ENCODE measurements at places on chromosomes 11 and 22.

DNA sequence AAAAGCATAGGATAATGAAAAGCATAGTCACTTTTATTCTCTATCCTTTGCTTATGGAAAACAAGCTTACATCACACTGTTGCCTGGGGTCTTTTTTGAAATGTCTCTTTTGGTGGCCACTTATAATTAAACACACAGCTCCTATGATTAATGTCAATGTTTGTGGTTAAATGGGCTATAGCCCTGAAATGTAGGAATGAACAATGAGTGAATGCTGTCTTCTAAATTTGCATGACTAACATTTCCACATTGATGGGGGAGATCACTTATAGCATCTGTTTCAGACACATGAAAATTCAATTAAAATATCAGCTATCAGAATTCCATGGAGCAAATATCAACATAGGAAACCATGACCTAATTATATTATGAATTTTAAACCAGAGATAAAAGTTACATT is 171.4 kb upstream of the FAT3 start:
- DNase-seq: no peak

DNA sequence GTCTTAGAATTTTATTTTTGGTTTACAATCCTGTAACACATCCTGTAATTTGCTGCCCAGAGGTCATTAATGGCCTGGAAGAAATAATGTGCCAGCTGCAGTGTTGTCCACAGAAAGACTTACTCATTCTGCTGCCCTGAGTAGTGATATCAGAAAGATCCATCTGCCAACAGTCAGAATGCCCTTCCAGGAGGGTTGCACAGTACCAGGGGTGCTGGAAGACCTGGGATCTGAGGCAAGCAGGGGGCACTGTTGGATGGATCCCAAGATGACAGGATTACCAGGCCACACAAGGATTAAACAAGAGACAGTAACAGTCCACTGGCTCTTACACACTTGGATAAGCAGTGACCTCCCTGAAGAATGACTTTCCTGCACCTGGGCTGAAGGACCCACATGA is 93.8 kb upstream of the TOP3B start:
- DNase-seq: no peak

- DNase-seq: no peak
Observed at GRCh38 chr11:100776212-100776896, 89.3 kb downstream of the ARHGAP42 start.

DNA sequence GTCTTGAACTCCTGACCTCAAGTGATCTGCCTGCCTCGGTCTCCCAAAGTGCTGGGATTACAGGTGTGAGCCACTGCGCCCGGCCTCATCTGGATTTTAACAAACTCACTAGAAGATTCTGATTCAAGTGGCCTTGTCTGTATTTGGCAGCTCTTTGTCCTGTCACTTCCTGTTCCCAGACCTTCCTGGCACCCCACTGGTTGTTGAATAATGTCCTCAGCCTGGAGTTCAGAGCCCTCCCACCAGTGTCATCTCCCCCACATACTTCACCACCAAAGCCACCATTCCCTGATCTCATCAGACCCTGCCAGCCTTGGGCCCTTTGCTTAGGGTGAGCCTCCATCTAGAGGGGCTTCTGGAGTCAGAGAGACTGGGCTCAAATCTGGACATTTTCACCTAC is 3.3 kb downstream of the PELI3 start:
- DNase-seq: no peak

DNA sequence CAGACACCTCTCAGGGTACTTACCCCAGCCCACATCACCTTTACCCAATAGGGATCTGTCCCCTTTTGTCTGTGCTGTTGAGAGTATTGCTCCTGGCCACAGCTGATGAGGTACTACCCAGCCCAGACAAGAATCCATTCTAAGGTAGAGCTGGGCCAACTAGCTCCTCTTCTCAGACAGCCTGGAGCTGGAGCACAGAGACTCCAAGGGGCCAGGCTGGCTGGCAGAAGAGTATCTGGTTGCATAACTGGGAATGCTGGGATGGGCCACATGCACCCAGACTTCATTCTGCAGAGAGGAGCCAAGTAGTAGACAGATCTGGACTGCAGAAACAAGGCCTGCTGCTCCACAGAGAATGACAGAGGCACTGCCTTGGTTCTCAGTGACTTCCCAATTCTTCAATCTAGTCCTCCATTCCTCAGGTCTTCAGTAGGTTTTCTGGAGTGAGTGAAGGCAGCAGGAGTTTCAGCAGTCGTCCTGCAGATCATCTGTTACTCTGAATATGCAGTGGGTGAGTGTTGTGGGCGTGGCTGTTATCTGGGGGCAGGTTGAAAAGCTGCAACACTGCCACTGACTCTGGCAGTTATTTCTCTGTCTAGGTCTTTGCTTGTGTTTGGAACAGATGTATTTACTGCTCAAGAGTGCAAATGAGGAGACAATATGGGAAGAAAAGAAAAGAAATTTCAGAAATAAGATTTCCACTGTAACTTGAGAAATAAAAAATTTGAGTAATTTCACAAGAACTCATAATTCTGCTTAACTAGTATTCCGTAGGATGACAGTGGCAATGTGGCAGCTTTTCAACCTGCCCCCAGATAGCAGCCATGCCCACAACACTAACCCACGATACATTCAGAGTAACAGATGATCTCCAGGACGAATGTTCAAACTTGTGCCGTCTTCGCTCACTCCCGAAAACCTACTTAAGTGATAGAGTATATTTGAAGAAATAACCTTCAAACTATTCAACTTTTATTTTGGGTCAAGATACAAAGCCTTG is 34.9 kb downstream of the MAPK1 start:
- DNase-seq: no peak

DNA sequence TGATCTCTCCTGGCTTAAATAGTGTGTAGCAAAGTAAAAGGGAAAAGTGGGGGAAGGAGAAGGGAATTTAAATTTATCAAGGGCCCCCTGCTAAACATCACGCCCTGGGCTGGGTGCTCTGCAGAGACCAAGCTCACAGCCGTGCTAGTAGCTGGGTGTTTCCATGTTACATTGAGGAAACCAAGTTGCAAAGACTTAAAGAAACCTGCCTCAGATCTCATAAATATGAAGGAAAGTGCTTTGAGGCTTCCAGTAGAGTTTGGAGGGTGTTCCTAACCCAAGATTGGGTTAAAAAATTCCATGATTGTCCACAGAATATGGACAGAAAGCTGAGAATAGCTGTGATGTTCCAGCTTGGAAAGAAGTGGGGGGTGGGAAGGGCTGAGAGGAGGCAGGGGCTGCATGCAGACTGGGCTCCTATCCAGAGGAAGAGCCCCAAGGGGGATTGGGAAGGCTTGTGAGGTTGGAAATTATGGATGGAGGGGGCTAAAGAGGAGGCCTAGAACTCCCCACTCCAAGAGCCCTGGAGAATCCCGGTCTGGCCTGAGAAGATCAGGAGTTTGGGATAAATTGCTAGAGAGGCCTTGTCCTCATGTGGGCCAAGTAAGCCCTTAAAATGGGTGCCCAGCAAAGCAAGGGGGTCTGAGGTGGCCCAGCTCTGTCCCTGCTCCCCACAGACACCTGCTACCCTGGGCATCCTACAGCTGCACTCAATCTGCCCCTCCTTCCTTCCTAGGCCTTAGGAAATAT is 25.0 kb upstream of the OAF start:
- DNase-seq: no peak

DNA sequence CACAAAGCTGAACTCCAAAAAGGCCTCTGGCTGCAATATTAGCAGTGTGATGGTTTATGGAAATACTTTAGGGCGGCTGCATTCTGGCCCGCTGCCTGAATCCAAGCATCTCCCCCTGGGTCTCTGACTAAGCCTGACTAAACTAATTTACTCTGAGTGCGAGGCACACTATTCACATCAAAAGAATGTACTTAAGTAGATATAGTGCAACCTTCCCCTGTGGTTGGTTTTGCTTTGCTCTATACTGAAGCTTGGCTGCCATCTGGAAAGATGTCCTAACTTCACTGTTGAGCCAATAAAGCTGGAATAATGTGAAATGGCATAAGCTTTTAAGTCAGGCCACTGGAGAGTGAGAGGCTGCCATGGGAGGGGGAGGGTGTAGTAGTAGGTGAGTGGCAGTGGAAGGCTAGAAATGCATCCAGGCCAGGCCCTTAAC is 321.6 kb downstream of the AASDHPPT start:
- no peak for DNase-seq

DNA sequence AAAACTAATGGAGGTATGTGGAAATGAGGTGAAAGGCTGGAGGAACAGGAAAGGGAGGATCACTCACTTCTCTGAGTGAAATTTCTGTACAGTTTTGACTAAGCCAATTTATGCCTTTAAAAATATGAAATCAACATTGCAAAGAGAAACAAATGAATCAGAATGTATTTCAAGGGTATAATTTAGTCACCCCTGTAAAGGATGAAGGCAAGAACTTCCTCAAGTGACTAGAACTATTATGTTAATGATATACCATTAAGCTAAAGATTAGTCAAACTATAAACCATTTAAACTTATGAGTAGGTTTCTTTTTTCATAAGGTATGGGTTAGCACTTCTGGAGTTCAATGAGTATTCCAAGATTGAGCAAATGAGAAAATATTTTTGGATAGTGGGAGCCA is 184.5 kb upstream of the CHORDC1 start:
- no peak for DNase-seq

GRCh38 chr11:3135481-3136440 is 29.3 kb downstream of the OSBPL5 start:
- DNase-seq: no peak

DNA sequence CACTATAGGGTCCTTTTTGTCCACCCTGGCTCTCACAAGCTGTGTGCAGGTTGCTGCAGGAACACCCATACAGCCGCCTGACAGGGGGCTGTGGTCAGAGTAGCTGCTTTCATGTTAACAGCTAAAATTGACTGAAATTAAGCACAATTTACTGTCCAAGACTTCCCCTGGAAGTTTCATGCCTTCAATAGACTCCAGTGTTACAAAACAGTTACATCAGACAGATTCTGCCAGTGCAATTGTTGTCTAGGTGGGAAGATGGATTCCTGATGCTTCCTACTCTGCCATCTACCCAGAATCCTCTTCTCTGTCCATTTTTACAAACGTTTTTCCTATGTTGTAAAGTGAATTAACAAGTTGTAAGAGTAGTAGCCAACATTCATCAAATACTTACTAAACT is 5.3 kb upstream of the TSKU start:
- DNase-seq: no peak

DNA sequence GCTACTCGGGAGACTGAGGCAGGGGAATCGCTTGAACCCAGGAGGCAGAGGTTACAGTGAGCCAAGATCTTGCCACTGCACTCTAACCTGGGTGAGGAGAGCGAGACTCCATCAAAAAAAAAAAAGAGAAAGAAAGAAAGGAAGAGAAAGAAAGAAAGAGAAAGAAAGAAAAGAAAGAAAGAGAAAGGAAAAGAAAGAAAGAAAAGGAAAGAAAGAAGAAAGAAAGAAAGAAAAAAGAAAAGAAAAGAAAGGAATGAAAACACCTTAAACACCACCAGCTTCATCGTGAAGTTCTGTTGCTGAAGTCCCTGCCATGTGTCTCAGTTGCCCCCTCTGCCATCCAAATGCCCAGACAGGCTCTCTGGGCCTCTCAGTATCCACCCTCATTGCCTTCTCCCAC is 9.9 kb upstream of the CXCR5 start:
- DNase-seq: no peak

DNA sequence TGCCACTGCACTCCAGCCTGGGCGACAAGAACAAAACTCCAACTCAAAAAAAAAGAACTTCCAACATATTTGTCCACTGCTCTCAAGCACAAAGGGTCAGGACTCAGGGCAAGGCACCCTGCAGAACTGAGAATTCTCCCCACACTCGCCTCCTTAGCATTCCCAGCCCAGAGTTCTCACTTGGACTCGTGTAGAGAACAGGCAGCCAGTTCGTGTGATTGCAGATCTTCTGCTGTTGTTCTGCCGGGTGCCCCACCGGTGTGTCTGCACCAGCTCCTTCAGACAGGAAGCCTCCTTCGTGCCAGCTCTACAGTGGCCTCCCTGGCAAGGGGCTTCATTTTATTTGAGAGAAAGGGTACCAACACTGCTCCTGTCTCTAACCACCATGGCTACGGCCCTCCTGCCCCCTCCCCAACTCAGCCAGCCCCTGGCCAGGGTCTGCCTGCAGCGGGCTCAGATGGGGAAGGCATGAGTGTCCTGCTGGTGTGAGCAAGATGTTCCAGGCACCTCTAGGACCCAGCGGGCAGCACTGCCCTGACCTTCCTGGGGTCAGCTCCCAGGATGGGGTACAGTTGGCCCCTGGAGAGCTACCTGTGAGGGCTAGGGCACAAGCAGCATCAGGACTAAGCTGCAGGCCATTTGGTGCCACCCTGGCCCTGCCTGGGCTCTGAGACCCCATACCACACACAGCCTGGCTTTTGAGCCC is 19.5 kb upstream of the SCGB1A1 start:
- DNase-seq: no peak

DNA sequence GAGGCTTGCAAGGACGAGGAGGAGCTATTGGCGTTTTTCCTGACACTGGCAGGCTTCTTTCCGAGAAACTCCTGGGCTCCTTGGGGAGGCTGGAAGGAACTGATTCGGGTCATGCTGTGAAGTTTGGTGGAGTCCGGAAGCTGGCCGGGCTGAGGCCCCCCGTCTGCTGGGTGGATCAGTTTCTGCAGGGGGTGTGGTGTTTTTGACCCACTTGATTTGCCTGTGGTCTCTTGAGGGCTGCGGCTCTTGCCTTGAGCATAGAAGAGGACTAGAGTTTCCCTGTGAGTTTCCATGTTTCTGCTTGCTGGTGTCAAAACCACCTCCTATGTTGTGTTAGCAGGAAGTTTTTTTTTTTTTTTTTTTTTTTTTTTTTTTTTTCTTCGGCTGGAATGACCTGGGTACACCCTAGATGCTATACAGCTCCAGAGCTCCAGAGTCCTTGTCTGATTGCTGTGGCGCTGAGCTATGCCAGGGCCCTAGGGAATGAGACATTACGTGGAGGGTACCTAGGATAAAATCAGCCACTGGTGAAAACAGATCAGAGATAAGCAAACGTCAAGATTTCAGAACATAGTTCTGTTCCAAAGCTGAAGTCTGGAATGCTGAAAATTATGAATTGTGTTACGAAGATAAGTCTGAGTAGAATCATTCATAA is 728 bp downstream of the TBC1D22A start:
- no peak for DNase-seq

DNA sequence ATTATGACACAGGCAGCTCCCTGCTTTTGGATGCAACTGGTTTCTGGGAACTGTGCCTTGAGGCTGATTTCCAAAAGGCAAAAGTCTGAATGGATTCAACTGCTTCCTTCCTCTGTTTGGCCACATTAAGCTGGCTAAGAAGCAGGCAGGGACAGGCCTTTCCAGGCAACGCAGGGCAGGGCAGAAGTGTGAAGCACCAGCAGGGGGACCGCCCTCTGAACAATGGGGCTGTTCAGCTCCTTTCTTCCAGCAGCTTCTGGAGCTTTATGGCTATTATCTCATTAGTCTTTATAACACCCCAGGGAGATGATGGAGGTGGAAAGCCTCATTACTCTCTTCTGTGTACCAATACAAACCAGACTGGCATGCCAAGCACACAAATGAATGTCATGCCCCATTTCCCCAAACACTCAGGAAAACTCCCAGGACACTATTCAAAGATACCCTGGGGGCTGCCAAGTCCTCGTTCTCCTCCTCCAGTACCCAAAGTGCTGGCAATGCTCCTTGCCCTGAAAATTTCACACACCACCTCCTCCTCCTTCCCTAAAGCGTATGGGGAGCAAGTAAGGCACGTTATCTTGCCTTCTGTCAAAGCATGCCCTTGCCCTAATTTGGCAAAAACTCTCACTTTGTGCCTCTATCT is 21.3 kb downstream of the MORC2 start:
- DNase-seq: no peak

Measured in stimulated activated CD4-positive, alpha-beta T cell treated with anti-CD3 and anti-CD28 coated beads, Interleukin-15, amount 100 ng/mL, for 1 hour (primary cell).